ENCODE measurements at places on chromosomes 16 and 17.
A peak's percentile ranks its signal among the peaks of the same experiment; 100 is the strongest.

DNA sequence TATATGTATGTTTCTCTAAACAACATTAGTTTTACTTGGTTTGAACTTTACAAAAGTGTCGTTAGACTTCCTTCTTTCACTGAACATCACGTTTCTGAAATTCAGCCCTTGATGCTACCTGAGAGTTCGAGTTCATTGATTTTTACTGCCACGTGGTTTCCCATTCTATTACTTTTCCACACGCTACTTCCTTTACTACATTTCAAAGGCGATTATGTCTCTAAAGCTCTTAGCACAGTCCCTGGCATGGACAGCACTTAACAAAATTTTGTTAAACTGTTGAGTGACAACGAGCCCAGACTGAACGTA, 15.9 kb upstream of the ARHGAP17 start:
- DNase-seq, result no peak

GRCh38 chr16:81701296-81701970, 77.7 kb upstream of the PLCG2 start:
- DNase-seq, result no peak

DNA sequence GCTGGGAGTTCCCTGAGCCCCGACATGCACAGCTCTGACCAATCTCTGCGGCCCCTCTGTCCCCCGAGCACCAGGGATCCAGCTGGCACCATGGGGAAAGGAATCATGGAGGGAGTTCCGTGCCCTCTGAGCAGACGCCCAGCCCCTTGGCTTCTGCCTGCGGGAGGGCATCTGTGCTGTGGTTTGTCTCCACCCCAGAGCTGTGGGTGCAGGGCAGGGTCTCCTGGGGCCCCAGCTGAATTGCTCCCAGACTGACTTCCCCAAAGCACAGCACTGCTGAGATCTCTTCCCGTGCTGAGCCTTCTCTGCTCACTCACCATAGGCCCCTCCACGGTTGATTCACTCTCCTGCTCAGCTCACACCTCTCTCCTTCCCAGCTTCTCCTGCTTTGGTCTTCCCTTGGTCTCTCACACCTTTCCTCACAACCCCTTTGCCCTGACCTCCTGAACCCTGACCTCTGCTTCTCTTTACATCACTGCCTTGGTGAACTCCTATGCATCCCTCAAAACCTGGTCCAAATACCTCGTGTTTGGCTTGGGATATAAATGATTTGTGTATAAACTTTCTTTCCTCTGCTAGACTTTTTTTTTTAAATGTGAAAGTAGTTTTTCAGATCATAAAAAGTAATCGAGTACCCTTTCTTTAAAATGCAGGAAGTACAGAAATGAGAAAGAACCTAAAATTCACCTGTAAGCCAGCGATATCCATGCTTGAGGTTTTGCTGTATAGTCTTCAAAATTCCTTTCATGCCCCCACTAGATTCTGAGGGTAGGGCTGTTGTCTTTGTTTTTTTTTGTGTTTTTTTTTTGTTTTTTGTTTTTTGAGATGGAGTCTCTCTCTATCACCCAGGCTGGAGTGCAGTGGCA, 265.3 kb downstream of the SEC14L1 start:
- DNase-seq, result no peak

GRCh38 chr17:1865252-1866037, 35.6 kb downstream of the RPA1 start:
- DNase-seq, result no peak

GRCh38 chr16:57643910-57644309, 15.5 kb downstream of the ADGRG1 start:
- no peak for DNase-seq

DNA sequence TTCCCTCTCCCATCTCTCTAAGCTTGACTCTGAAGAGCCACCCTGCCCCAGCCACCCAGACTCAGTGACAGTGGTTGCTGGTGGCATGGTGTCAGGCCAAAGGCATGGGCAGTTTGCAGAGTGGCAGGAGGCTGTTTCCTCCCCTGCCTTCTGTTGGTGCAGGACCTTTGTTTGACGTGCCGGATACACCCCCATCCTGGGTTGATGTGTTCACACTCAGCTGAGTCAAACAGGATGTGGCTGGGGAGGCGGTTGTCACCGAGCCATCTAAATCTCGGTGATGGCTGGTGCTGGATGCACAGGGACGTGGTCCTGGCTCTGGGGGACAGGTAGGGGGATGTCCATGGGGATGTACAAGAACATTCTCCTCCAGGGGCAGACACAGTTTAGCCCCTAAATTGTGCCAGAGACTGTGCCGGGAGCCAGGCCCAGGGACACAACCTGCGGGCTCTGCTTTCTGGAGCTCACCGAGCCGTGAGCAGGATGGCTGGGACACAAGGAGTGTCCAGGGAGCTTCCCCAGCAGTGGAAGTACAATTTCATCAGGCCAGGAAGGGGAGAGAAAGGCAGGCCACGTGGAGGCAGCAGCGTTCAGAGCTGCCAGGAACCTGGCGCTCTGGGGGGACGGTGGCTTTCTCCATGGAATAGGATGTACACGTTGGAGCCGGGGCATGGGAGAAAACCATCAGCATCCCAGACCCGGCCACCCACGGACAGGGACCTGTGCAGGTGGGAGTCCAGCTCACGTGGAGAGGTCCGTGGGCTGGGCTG, 264.2 kb downstream of the SEC14L1 start:
- no peak for DNase-seq

- DNase-seq, result no peak
Observed at GRCh38 chr16:89455178-89455577, 35.2 kb downstream of the ANKRD11 start.

- DNase-seq, result no peak
Observed at GRCh38 chr17:37361543-37361942, 14.2 kb upstream of the C17orf78 start.

- no peak for DNase-seq
Observed at GRCh38 chr17:21293831-21294210, 9.3 kb downstream of the MAP2K3 start.

- DNase-seq, result no peak
Observed at GRCh38 chr17:75622771-75623273, 10.4 kb upstream of the SMIM5 start.

DNA sequence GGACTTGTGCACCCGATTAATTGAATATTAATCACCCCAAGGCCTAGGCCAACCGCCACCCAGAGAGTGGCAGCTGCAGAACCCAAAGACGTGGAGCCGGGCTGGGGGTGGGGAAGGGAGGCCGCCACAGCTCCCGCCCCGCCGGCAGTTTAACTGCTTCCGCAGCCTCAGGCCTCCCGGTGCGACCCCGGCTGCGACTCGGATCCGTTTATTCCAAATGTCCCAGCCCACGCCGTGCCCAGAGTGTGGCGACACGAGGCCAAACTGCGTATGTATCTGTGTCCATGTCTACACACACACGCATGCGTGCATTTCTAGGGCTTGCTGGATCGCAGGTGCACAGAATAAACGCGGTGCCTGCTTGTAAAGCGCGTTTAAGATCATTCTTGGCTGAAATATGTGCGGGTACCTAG, 802 bp upstream of the TOB1 start:
- DNase-seq, result peak; percentile 6

GRCh38 chr16:4272114-4272956, 488 bp downstream of the TFAP4 start:
- DNase-seq, result no peak

DNA sequence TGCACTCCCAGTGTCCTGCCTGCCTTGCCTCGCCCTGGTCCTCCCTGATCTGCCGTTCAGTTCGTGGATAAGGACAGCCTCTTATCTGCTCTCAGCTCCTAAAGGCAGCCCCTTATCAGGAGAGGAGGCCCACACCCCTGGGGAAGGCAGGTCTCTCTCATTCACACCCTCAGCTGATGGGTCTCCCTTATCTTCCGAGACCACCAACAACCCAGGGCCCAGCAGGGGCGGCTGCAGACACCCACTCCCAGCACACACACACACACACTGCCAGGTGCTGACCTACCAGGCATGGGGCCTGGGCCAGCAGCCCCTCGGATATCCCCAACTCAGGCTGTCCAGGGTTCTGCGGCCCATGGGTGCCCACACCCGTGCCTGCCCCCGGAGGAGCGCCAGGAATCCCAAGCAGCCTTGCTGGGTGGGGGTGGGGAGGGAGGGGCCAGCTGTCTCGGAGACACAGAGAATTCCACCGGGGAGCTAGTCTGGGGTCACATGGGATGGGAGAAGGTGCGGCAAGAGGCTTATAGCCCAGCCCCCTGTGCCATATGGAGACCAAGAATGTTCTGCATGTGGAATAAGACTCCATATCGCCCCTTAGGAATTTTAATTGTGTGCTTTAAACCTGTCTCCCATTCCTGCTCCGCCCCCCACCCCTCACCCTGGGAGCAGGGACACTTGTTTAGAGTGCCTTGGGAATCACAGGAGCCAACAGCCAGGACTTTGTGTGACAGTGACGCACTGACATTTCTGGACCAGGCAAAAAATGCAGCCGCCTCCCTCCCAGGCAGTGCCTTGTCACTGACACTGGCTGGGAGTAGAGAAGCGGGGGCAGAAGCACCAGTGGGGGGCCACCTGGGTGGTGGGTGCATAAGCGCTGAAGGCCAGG, 41.9 kb upstream of the EMP2 start:
- DNase-seq, result no peak

- DNase-seq, result no peak
Observed at GRCh38 chr17:5264893-5265292, 17.2 kb upstream of the RABEP1 start.

GRCh38 chr17:27573971-27574525, 56.9 kb upstream of the LGALS9 start:
- DNase-seq, result no peak

DNA sequence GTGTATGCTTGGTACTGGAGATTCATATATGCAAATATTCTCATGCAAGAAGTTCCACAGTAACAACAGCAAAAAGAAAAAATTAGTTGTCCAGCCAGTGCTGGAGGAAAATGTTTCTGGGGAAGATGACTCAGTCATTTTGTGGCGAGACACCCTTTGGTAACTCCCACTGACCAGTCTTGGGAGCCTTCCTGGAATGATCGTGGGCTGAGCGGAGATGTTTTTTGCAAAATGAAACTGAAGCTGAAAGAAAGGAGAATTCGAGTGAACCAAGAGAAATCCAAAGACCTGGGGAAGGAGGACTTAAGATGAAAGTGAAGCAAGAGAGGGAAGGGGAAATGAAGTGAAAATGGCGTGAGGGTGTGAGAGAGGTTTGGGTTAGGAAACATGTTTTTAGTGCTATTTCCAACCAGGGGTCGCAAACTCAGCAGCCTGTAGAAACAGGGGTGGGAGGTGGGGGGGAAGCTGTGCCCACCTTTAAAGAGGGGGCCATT, 5.2 kb downstream of the ITPRIPL2 start:
- peak; percentile 71 for DNase-seq

DNA sequence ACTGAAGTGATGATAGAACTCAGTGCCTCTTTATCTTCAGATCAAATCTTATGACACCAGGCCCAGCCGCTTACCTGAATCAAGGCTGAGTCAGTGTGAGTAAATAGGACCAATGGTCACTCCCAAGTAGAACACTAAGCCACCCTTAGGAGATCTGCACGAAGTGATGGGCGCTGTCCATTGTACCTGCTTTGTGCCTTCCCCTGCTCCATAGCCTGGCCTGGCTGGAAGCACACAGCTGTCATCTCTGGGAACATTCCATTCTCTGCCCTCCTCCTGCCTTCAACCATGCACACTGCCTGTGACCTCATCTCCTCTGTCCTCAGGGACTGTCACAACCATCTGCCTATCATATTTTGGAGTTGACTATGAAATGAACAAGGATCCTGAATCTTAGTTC, 279.5 kb upstream of the ASIC2 start:
- no peak for DNase-seq

- no peak for DNase-seq
Observed at GRCh38 chr17:53227514-53227913, 595.2 kb upstream of the KIF2B start.

DNA sequence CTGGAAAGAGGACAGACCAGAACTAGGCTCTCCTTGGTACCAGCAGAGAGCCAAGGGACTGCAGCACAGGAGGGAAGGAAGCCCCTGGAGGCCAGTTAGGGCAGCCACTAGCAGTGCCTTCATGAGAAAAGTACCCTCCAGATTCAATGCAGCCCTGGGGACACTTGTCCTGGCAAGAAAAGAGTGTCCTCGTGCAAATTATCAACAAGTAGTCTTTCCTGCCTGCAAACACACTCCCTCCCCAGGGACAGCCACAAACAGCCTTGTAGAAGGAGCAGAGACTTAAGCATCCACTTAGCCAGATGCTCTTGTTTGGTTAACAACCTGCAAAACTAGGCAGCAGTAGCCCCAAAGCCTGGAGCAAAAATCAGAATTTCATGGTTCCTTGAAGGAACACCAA, 24.3 kb downstream of the CENPV start:
- no peak for DNase-seq

GRCh38 chr17:29212094-29212631, 32.0 kb upstream of the MYO18A start:
- DNase-seq, result no peak

DNA sequence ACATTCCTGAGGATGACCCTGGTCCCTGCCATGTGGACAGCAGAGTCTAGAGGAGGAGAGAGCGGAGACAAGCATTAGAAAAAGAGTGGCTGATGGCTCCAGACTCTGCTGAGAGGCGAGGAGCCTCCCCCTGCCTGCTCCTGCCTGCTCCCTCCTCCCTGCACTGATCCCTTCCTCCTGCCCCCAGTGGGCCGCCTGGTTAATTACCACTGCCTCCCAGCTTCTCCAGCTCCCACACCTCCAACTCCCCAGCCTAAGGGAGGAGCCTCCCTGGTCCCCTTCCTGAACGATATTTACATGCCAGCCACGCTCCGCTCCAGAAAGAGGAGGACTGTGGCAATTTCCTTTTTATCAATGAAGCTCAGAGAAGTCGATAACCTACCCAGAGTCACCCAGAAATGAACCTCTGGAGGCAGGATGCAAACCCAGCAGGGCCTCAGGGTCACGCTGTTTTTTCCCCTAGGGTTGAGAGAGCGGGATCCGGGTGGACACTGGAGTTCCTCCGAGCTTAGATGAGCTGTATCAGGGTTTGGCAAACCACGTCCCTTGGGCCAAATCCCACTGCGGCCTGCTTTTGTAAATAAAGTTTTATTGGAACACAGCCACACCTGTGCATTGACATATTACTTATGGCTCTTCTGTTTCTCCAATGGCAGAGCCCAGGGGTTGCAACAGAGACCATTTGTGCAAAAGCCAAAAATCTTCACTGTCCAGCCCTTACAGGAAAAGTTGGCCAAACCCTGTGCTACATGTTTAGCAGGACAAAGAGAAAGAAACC, 27.1 kb upstream of the JPH3 start:
- DNase-seq, result no peak

GRCh38 chr17:74449773-74450172, 16.7 kb upstream of the CD300A start:
- no peak for DNase-seq

DNA sequence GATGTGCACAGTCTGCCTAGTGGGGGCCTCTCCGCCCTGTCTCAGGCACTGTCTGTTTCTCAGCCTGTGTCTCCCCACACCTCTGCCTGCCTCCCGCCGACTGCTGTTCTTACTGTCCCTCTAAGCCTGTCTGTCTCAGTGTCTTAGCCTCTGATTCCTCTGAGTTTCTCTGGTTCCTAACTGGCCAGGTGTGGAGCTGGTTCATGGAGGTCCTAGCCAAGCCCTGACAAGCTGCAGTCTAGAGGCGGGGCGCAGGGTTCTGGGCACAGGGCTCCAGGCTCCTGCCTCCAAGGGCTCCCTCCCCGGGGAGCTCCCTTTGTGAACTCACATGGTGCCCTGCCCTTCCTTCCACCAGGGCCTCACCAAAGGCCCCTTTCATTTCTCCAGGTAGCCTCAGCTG, 19.4 kb downstream of the C17orf100 start:
- DNase-seq, result no peak

- no peak for DNase-seq
Observed at GRCh38 chr16:55142405-55142804, 181.6 kb upstream of the IRX6 start.

Data from fibroblast of the conjunctiva (primary cell).